Activated T-cell treated with anti-CD3 and anti-CD28 coated beads, Interleukin-2, amount 50 U/mL, for 72 hours (primary cell): ENCODE measurements at places on chromosomes 12 and 14. TPM values are rescaled to one million over a fixed set of nuclear protein-coding genes. Genes with fewer than 3 reads are reported as not detected.

DNA sequence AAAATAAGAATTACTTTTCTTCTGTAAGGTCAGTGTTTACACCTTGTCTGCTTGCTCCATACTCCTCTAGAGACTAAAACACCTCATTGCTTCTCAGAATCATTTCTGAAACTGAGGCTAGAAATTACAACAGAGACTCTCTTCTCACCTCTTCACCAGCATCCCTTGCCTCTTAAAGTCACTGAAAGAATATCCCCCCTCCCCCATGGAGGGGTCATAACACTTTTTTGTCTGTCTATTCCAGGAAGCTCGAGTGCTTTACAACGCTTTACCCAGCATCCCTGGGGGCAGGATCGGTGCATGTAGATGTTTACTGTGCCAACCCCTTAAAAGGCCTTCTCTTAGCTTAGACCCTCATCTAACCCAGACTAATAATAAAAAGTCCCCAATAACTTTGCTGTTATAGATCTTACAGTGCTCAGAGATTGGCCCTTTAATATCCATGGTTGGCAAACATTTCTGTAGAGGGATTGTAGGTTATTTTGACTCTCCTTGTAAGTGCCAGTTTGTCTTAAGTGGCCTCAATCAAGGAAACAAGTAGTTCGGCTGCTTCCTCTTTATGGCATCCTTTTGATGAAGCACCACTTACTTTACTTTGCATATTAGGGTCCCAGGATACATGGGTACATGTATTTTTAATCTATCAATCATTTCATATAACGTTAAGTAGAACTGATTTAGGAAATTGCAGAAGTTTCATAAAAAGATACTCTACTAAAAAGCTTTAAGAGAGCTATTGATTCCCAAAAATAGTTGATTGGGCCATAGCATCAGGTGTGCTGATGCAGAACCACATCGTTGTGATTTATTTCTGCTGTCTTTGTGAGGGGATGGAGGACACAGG is 29.3 kb downstream of the PRKCH start:
- peak; percentile 52 for DNase-seq

DNA sequence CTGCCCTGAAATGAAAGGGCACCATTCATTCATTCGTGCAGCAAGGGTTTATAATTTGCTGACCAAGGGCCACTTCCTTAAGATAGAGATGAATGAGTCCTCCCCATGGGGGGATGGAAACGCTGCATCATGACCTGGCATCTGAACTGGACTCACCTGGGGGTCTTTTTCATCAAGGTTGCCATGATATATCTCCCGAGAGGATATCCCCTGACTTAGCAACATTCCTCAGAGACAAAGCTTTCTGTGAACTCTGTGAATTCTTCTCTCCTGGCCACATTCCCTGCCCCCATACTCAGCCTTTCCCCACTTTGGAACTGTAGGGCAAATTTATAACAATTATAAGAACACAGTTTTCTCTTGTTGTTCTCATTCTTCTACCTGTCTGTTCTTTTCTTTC is 30.8 kb downstream of the SRRM4 start:
- no peak for DNase-seq

Gene P2RX7
- 12.6 TPM for total RNA-seq

DNA sequence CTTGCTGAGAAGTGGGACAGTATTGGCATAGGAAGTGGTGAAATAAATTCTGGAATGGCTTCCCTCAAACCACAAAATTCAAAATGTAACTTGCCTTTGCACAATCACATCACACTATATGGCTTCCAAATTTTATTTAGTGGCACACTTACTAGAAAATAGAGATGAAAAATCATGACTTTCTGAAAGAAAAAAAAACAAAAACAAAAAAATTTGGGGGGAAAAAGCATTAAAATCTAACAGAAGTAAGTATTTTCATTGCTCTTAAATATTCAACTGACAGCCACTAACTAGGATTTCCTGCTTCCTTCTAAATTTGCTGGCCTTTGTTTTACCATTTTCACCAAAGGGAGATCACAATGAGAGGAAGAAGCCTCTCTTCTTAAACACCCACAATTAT is 23.0 kb downstream of the ATF7 start:
- no peak for DNase-seq

Gene MAP4K5
- 19.0 TPM for total RNA-seq

DNA sequence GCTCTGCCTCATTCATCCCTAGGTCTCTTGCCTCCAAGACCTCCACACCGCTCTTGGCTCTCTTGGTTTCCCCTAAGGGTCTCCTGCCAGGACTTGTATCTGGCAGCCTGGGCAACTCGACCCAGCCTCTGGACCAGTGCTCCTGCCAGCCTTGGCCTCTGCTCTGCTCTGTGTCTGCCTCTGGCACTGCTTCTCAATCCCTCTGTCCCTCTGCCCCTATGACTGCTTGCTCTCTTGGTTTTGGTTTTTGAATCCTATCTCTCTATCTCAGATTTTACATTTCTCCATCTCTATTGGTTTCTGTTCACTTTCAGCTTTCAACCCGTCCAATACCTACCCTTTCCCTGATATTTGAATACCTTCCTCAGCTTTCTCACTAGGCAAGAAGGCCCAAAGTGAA is 6.3 kb downstream of the ITGA5 start:
- no peak for DNase-seq

DNA sequence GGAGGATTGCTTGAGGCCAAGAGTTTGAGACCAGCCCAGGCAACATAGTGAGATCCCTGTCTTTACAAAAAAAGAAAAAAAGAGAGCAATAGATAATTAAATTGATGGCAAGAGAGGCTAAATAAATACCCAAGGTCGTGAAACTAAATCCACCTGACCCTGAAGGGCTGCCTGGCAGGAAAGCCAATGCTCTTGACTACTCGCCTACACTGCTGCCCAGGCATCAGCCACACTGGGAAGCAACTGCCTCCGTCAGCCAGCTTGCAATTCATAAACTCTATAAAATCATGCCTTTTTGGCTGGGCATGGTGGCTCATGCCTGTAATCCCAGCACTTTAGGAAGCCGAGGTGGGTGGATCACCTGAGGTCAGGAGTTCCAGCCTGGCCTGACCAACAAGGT is 31.7 kb upstream of the RASSF3 start:
- DNase-seq, result no peak
